ENCODE measurements at places on chromosomes 2 and 18.

GRCh38 chr2:126543081-126543480, 112.9 kb upstream of the GYPC start:
- no peak for DNase-seq

DNA sequence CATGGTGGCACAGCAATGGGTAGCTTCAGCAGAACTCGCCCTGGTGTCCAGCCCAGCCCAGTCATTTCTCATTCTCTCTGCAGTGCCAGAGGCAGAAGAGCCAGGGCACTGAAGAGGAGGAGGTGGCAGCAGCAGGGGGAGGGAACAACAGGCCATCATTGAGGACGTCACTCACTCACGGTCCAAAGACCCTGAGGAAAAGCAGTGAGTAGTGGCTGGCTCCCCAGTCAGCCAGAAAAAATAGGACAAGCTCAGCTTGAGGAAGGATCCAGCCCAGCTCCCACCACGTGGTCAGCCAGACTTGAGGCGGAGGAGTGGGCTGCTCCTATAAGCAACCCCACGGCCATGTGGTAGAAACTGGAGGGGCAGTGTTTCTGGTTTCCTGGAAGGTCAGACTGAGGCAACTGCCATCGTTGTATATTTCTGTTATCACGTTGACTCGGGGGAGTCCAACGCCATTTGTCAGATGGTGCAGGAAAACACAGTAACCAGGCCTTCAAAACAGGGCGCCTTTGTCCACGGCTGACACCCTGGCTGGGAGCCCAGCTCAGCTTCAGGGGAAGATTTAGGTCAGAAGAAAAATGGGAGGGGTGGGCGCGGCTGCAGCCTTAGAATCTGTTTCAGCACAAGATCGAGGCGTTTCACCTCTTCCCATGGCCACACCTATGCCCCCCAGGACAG, 19.0 kb upstream of the TMEM247 start:
- no peak for DNase-seq

DNA sequence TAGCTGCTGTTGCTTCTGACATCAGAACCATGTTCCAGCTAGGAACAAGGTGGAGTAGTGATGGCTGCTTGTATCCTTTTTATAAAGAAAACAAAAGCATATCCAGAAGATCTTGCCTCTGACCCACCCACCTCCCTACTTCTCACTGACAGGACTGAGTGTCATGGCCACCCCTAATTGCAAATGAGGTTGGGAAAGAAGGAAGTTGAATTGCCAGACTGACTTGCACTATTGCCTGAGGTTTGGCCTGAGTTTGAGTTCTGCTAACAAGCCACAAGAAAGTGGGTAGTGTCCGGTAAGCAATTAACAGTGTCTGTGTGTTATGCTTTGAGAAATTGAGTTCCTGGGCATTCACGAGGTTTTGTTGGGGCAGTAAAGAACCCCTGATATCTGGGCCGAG, 22.8 kb downstream of the SGPP2 start:
- no peak for DNase-seq

DNA sequence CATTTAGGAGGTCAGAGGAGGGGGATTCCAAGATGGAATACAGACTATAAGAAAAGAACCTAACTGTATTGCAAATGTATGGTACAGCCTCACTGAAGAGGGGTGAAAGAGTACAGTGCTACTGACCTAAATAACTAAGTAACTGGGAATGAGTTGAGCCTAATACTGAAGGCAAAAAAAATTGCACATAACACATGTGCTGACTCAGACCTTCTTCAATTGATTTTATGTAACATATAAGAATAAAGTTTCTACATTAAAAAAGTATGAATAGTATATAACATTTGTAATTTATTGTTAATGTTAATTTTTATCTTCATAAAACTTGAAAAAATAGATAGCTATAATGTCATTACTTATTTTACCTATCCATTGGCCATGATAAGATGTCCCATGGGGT, 41.7 kb downstream of the MALT1 start:
- DNase-seq = no peak

DNA sequence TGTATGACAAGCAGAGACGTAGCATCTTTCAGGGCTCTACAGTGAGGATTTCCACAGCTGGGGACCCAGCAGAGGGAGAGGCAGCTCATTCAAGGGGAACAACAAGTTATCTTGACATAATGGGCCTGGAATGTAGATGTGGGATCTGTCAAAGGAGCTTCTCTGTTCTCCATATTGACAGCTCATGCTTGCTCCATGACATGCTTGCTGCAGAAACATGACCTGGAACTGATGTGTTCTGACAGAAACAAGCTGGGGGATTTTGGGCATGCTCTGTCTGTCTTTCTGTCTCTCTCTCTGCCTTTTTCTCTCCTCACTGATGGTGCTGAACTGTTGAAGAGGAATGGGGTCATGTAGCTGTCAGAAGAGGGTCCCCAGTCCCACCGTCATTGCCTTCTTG, 79.6 kb downstream of the MMADHC start:
- DNase-seq = no peak

DNA sequence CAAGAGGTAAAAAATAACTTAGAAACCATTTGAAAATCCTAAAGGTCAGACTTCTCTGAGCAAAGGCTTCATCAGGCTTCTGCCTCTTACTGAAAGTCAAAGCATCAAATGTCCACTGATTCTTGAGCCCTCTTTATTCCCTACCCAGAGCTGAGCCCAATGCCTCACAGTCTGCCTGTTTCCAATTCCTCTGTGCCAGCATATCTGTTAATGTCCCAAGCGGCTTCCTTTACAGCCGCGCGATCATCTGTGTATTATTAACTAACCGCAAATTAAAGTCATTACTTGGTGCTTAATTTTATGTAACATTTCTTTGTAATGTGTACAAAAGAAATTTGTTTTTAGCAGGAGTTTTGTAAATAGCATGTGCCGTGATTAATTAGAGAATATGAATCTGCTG, 418.8 kb upstream of the HNRNPA3 start:
- DNase-seq = no peak

DNA sequence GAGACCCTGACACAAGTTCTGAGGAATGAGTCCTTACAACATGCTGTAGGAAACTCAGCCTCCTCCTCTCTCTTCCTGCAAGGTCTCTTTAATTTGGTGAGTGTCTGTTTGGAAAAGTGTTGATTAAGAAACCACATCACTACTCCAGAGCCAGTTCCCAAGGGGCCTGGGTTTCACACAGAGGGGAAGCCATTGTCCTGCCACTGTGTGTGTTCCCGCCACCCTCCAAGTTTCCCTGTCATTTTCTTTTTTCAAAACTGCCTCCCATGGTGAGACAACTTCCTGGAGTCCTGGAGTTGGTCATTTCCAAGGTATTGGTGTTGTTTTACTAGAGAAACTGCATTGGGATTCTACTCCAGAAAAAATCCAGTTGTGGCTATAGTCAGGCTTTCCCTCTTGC, 232.0 kb upstream of the PARD3B start:
- no peak for DNase-seq

DNA sequence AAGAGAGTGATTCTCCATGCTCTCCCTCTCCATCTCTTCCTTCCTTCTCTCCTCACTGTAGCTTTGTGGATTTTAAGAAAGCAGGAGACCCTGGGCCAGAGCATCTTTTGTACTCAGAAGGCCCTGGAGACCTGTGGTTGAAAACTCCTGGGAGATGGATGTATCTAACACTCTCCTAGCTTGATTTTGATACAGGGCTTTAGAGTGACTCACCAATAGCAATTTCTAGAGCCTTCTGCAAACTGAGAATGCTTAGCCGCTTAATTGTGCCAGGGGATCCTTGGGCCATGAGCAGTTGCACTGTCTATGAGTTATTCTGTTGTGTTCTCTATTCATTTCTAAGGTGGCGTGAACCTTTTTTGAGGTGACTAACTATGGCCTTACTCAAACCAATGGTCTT, 17.7 kb downstream of the HOXD1 start:
- no peak for DNase-seq

All from stimulated activated CD4-positive, alpha-beta T cell treated with anti-CD3 and anti-CD28 coated beads, Interleukin-1b, Interleukin-23, amount 100 ng/mL, for 4 hours (primary cell).